ENCODE measurements at places on chromosomes 2 and 18. TPM values are rescaled to one million over a fixed set of nuclear protein-coding genes. Genes with fewer than 3 reads are reported as not detected.

RFX8 gene
- polyA plus RNA-seq, result 0.40 TPM

PLGLB2 gene
- 3.7 TPM for polyA plus RNA-seq

GRCh38 chr2:78699696-78700095, 325.8 kb upstream of the REG3G start:
- DNase-seq, result no peak

GRCh38 chr2:177394594-177394973, 2.0 kb downstream of the AGPS start:
- DNase-seq, result no peak

DNA sequence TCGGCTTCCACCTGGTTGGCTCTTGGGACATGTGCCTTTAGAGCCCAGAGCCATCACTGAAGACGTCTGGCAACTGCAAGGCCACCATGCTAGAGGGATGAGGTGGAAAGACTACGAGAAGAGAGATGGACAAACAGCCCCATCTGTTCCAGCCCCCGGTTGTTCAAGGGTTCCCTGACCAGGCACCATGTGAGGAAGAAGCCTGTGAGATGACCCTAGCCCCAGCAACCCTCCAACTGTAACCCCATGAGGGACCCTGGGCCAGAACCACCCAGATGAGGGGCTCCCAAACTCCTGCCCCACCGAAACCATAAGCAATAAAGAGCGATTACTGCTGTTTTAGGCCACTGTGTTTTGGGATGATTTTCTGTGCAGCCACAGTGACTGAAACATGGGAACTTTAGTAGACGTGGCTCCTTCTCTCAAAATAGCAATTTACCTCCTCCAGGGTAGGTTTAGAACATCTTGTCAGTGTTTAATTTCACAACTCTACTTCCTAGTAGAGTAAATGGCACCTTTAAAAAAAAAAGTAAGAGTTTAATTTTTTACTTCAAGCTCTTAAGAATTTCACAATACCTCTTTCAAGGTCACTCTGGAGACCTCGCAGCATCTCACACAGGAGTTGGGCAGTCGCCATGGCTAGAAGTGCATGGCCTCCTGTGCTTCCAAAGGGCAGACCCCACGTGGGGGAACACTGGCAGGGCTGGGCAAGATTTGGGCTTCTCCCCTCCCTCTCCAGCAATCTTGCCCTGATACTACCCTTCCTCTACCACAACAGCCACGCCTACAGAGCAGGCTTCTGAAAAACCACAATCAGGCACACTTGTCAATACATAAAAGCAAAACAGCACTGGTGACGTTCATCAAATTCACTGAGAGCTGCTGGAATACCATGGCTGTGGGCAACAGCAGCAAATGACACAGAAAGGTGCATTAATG, 48.8 kb downstream of the TMEM163 start:
- DNase-seq, result peak; percentile 71

MERTK gene
- polyA plus RNA-seq, result 2.8 TPM

POMC gene
- 8.2 TPM for polyA plus RNA-seq

- DNase-seq, result no peak
Measured at GRCh38 chr2:18186816-18187613, 308.5 kb downstream of the KCNS3 start.

DNA sequence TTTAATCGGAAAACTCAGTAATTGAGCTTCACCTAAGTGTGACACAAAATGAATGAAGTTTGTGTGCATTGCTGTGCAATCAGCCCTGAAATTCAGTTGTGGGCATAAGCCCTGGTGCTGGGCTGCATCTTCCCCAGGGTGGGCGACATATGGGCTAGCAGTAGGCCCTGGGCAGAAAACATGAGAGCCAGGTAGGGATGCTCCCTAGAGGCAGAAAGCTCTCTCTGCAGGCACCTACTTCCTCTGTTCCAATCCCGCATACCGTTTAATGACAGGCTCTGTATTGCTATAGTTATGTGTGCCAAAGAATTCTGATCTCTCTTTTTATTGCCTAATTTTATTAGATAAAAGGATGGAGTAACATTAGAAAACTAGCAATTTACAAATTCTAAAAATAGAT, 456.7 kb downstream of the NRXN1 start:
- no peak for DNase-seq

GRCh38 chr2:159192371-159192918, 94.1 kb downstream of the WDSUB1 start:
- DNase-seq, result no peak

GRP gene
- 0.34 TPM for polyA plus RNA-seq

EMILIN1 gene
- 15.5 TPM for polyA plus RNA-seq

- no peak for DNase-seq
Measured at GRCh38 chr2:241069821-241070281, 32.2 kb downstream of the MTERF4 start.

MSGN1 gene
- not detected for polyA plus RNA-seq

GRCh38 chr2:50649626-50650402, 382.1 kb downstream of the NRXN1 start:
- DNase-seq, result no peak

DNA sequence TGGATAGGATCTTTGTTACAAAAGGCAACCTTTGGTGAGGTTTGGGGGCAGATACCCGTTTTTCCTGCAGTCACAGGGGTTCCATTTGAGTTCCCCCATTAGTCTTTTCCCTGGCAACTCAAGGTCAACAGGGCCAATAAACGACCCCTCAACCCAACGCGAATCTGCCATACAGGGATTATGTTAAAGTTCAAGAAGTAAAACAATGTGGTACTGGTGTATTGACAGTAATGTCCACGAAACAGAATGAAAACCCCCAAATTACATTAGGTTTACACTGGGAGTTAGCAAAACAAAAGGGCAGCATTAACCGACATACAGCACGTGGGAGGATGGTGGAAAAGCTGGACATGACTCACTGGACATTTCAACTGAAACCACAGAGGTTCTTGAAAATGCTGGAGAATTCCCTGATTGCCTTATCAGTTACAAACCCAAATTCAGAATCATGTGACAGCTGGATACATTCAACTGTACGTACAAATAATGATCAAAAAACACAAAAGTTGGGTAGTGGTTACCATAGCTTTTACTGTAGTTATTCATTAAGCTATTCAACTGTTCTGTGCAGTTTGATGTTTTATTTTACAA, 4.9 kb upstream of the IMP4 start:
- DNase-seq, result no peak

ANKRD30B gene
- polyA plus RNA-seq, result 1.2 TPM

LIPG gene
- 1.1 TPM for polyA plus RNA-seq

- DNase-seq, result no peak
Measured at GRCh38 chr2:200431996-200432705, 77.7 kb downstream of the KCTD18 start.

GRCh38 chr2:237581326-237581725, 9.2 kb downstream of the RAB17 start:
- no peak for DNase-seq

UGT1A1 gene
- polyA plus RNA-seq, result not detected

- no peak for DNase-seq
Measured at GRCh38 chr18:26908906-26909305, 43.4 kb upstream of the AQP4 start.

DNA sequence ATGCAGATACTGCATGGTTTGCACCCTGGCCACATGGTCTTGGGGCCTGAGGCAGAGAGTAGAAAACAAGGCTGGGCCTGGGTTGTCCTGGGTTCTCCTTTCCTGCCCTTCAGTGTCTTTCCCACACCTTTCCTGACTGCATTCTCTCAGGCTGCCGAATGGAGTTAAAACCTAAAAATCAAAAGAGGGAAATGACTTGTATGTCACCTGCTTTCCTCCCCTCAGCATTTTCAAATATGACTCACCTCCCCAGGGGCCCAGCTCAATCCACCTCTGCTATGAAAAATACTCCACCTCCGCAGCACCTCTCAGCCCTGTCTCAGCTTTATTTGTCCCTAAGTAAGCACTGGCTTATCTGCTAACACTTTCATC, 457.8 kb upstream of the MEX3C start:
- no peak for DNase-seq

SATB2 gene
- polyA plus RNA-seq, result 2.1 TPM

GRCh38 chr2:170301626-170302025, 123.7 kb downstream of the MYO3B start:
- no peak for DNase-seq

SNED1 gene
- 12.9 TPM for polyA plus RNA-seq

DNA sequence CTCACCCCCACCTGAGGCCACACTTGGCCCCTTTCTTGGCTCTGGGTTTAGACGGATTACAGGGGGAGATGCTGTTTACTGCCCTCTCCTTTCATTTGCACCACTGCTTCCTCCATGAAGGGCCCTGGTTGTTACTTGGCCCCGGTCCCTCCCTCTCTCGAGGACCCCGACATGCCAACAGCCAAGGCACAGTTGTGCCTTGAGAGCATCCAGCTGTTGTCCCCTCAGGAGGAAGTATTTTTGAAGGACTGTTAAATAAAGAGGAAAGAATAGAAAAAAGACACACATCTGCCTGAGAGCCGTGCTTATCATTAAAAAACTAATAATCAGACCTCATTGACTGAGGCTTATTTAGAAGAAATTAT, 44.0 kb downstream of the ITGB1BP1 start:
- no peak for DNase-seq

DNA sequence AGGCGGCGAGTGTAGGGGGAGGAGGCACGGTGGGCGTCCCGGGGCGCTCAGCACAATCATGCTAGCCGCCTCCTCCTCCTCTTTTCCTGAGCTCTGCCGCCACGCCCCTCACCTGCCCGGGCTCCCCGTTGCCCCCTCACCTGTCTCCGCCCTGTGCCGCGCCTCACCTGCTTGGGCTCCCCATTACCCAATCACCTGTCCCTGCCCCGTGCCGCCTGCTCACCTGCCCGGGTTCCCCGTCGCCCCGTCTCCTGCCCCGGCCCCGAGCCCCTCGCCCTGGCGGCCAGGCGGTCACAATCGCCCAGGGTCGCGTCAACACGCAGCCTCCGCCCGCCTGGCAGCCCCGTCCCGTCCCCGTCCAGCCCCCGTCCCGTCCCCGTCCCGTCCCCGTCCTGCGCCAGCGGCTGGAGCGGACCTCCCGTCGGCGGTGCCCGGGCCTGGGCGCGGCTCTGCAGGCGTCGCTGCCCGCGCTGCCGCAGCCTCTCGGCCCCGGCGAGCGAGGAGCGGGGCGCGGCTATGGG, at the start of gene DCDC2C:
DCDC2C (plus strand) TSS at position 340 of the 521 bp plus-strand sequence; CDS start at position 517, 177 bp downstream.
- DNase-seq, result no peak

GRCh38 chr2:237361194-237362004, 52.6 kb downstream of the COL6A3 start:
- no peak for DNase-seq

DNA sequence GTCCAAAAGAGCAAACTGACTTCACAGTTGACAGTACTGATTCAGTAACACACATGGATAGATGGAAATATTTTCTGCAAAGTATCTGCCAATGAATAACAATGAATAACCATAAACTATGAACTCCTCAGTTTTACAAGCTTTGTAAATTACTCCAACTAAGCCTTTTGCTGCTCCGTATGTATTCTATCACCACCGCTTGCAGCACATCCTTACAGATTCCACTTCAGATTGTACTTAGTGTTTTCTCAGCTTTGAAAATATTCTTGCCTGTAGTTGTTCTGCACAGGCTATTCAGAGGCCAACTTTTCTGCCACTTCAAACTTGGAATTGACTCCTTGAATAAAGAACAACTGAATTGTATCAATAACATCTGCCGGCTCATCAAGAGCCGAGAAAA, 36.2 kb downstream of the TLK1 start:
- no peak for DNase-seq

CD207 gene
- polyA plus RNA-seq, result 0.11 TPM

SNX17 gene
- polyA plus RNA-seq, result 38.8 TPM

- peak; percentile 8 for DNase-seq
Measured at GRCh38 chr2:128642316-128642715, 323.6 kb upstream of the HS6ST1 start.

- DNase-seq, result no peak
Measured at GRCh38 chr18:62280058-62280457, 45.1 kb upstream of the TNFRSF11A start.

DNA sequence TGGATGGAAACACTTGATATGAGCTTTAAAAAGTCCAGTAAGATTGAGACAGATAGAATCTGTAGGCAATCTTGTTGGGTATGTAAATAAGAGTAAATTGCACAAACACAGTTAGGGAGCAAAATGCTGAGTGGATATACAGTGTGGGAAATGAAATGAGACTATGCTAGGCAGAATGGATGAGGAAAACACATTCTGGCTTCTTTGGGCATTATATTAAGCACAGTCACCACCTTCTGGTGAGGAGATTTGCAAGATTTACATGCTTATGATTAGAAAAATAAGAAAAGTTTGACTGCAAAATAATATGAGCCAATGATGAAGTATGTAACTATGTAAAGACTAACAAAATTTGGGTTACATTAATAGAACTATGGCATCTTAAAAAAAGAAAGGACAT, 2165.0 kb upstream of the CELF4 start:
- DNase-seq, result no peak

GRCh38 chr2:40937284-40937683, 485.4 kb upstream of the SLC8A1 start:
- DNase-seq, result no peak

KRTCAP3 gene
- polyA plus RNA-seq, result 33.0 TPM

SAG gene
- polyA plus RNA-seq, result not detected

- DNase-seq, result no peak
Measured at GRCh38 chr2:210964141-210964764, 407.9 kb downstream of the CPS1 start.

All from pancreas (tissue), 10 donors.